Right lobe of liver (tissue), 6 donors: ENCODE measurements at places on chromosomes 6 and 20. TPM values are rescaled to one million over a fixed set of nuclear protein-coding genes. Genes with fewer than 3 reads are reported as not detected.

DNA sequence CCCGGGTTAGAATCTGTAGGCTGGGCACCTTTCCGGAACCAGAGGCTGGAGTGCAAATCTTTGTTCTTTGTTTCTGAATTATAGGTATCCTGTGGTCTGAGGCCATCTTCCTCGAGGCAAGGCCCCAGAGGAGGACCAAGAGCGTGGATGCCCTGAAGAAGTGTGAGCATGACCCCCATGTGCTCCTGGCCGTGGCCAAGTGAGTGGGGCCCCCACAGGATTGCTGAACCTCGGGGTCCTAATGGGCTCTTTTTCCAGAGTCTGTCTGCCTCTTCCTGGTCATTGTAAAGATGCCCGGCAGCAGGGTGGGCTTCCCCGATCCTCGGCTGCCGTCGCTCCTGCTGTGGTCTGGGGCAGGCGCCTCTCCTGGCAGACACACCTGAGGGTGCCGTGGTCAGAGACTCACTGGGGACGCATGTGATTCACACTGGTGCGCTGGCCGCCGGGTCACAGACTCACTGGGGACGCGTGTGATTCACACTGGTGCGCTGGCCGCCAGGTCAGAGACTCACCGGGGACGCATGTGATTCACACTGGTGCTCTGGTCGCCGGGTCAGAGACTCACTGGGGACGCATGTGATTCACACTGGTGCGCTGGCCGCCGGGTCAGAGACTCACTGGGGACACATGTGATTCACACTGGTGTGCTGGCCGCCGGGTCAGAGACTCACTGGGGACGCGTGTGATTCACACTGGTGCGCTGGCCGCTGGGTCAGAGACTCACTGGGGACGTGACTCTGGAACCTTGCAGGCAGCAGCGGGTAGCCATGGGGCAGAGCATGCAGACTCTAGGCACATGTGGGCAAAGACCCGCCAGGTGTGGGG, 6.5 kb upstream of the C20orf204 start:
- H3K27me3 ChIP-seq: no peaks in the 10 kb centered on the region
- no peak overlapping the region for H3K4me3 ChIP-seq
- peaks cover 15% of the 10 kb centered on the region for H3K36me3 ChIP-seq
- no peak overlapping the region for H3K27ac ChIP-seq
- H3K4me1 ChIP-seq: peaks cover 6% of the 10 kb centered on the region

Gene BMP7
- not detected for total RNA-seq

Gene FILIP1
- 1.6 TPM for total RNA-seq

DNA sequence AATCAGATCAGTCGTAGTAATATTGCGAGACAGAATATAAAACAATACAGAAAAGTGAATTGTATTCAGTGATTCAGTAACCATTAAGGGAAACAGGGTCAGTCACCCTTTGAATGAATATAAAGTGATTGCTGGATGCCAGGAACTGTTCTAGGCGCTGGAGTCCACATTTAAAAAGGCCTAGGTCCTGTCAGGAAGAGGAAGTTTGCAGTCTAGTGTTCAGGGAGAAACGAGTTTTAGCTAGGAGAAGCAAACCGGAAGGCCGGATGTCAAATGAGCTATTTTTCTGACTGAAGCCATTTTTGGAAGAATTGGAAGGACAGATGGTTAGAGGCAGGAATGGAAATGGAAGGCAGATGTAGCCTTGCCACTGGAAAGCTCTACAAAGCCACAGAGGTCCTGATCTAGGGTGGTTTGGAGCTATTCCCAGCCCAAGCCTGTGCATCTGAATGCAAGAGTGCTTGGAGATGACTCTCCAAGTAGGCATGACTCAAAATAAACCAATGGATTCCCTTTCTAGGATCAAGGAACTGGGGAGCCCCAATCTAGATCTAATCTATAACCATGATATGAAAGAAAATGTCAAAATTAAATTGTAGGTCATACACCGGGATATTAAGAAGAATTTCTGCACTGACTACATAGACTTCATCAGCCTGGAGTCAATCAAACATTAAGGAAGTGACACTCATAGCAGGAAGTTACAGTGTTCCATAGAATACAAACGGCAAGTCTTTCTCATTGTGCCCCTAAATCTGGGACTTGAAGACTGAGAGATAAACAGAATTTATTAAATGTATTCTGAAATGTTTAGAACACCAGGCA, 36.8 kb upstream of the CDKAL1 start:
- no peak overlapping the region for H3K27ac ChIP-seq
- H3K36me3 ChIP-seq: no peaks in the 10 kb centered on the region
- no peaks in the 10 kb centered on the region for H3K27me3 ChIP-seq
- no peaks in the 10 kb centered on the region for H3K4me1 ChIP-seq

GRCh38 chr6:105482921-105483320, 80.0 kb upstream of the PREP start:
- H3K27me3 ChIP-seq: no peaks in the 10 kb centered on the region
- no peak for DNase-seq
- H3K4me1 ChIP-seq: no peaks in the 10 kb centered on the region
- H3K4me3 ChIP-seq: no peak overlapping the region
- no peak overlapping the region for H3K27ac ChIP-seq

GRCh38 chr6:80522576-80522975, 416.1 kb downstream of the BCKDHB start:
- no peak overlapping the region for H3K4me3 ChIP-seq
- no peak for DNase-seq
- H3K27me3 ChIP-seq: no peaks in the 10 kb centered on the region
- peaks cover 12% of the 10 kb centered on the region for H3K4me1 ChIP-seq

Gene EPHA7
- not detected for total RNA-seq

DNA sequence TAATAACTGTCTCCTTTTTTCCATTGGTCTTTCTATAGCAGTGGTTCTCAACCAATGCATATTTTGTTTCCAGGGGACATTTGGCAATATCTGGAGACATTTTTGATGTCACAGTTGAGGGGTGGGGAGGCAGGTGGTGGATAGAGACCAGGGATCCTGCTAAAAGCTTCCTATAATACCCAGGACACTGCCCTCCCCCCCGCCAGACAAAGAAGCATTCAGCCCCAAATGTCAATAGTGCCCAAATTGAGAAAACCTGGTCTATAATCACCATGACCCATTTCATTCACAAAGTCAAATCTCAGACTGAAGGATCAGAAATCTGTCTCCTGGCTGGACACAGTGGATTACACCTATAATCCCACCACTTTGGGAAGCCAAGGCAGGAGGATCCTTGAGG, 128.8 kb downstream of the BMP7 start:
- H3K27ac ChIP-seq: no peak overlapping the region
- H3K27me3 ChIP-seq: no peaks in the 10 kb centered on the region
- H3K4me3 ChIP-seq: no peak overlapping the region
- H3K36me3 ChIP-seq: no peaks in the 10 kb centered on the region

GRCh38 chr6:162538643-162539064, 188.9 kb downstream of the PRKN start:
- H3K4me1 ChIP-seq: no peaks in the 10 kb centered on the region
- H3K27ac ChIP-seq: no peak overlapping the region
- H3K36me3 ChIP-seq: no peaks in the 10 kb centered on the region
- no peaks in the 10 kb centered on the region for H3K27me3 ChIP-seq
- no peak for DNase-seq
- no peak overlapping the region for H3K4me3 ChIP-seq

DNA sequence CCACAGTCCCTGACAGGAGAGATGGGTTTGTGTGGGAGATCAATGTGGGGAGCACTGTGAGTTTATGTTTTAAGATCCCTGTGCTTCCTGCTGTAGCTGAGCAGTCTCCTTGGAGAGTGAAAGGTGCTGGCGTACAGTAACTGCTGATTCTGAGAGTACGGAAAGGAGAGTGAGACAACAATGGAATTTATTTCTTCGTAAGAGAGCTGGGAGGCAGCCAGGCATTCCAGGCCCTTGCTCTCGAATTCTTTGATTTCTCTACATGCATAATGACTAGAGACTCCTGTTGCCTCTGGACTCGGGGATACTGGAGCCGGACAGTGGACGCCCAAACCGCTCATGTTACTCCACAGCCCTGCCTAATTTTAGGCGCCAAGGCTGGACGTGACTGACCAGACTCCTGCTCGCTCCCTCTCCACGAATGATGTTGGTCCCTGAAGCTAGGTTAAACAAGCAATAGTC, 131.0 kb upstream of the PHACTR1 start:
- H3K27me3 ChIP-seq: no peaks in the 10 kb centered on the region
- no peak overlapping the region for H3K4me3 ChIP-seq
- H3K27ac ChIP-seq: peak overlapping the region; percentile 8
- no peak for DNase-seq
- H3K4me1 ChIP-seq: no peaks in the 10 kb centered on the region

DNA sequence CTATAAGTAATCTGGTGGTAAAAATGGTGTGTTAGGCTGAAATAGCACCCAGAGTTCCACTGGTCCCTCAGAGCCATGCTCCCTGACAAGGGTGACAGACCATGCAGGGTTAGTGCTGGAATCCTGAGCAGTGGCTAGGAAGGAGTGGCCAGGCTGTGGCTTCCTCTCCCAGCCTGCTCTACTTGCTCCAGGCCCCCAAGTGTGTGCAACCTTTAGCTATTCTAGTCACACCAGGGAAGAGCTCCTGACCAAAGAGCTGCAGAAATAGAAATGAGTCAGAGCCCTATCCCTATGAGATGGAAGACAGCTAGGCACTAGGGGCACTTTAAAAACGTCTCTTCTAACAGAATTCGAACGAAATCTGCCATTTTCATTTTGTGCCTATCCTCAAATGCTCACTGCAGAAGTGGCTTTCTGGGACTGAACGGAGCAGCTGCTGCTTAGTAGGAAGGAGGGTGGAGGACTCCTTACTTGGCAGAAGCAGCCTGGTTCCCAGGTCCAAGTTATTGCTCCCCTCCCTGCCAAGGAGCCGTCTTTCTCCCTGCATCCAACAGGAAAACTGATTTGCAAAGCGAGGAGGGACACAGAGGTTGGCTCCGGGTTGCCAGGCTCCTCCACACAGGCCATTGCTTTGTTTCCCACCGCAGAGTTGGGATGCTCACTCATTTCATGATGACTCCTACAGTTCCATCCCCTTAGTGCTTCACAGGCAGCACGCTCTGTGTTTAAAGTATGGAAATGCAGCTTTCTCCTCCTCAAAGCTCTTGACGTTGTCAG, 754.5 kb downstream of the C6orf118 start:
- no peak overlapping the region for H3K4me3 ChIP-seq
- DNase-seq: no peak
- H3K27ac ChIP-seq: no peak overlapping the region
- H3K27me3 ChIP-seq: no peaks in the 10 kb centered on the region
- H3K4me1 ChIP-seq: no peaks in the 10 kb centered on the region

- H3K4me1 ChIP-seq: peaks cover 15% of the 10 kb centered on the region
- H3K27me3 ChIP-seq: no peaks in the 10 kb centered on the region
- H3K36me3 ChIP-seq: no peaks in the 10 kb centered on the region
- no peak overlapping the region for H3K4me3 ChIP-seq
- no peak for DNase-seq
Measured at GRCh38 chr6:167849846-167850459, 23.2 kb downstream of the AFDN start.

DNA sequence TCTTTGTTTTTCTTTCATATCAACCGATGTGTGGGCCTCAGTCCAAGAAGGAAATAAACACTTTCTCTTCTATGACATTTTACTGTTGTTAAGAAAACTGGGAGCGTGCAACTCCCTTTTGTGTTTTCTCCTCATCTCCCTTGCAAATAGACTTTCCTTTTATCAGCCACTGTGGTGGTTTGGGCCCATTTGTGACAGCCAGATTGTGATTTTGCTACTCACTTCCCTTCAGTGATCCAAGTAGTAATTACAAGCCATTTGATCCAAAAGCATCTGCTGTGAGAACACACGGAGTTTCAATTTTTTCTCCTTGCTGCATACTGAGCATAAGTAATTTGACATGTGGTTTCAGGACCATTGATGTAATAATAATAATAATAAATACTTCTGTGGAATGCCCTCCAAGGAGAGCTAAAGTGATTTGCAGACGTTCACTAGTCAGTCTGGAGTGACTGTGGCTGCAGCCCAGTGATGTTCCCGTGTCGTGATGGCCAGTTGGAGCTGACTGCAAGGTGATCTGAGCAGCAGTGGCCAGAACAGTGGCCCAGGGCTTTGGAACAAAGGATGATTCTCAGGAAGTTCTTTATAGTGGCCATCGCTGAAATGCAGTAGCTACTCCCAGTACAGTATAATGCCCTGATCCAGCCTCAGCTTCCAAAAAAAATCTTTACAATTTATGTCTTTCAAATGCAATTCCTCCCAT, 91.9 kb upstream of the CLDN20 start:
- no peaks in the 10 kb centered on the region for H3K4me1 ChIP-seq
- no peak for DNase-seq

- H3K27me3 ChIP-seq: no peaks in the 10 kb centered on the region
- no peak overlapping the region for H3K4me3 ChIP-seq
- no peak overlapping the region for H3K27ac ChIP-seq
- no peaks in the 10 kb centered on the region for H3K36me3 ChIP-seq
- no peak for DNase-seq
Measured at GRCh38 chr20:11432407-11432806, 485.3 kb upstream of the BTBD3 start.

Gene TFAP2C
- total RNA-seq: not detected

Gene PBOV1
- not detected for total RNA-seq

DNA sequence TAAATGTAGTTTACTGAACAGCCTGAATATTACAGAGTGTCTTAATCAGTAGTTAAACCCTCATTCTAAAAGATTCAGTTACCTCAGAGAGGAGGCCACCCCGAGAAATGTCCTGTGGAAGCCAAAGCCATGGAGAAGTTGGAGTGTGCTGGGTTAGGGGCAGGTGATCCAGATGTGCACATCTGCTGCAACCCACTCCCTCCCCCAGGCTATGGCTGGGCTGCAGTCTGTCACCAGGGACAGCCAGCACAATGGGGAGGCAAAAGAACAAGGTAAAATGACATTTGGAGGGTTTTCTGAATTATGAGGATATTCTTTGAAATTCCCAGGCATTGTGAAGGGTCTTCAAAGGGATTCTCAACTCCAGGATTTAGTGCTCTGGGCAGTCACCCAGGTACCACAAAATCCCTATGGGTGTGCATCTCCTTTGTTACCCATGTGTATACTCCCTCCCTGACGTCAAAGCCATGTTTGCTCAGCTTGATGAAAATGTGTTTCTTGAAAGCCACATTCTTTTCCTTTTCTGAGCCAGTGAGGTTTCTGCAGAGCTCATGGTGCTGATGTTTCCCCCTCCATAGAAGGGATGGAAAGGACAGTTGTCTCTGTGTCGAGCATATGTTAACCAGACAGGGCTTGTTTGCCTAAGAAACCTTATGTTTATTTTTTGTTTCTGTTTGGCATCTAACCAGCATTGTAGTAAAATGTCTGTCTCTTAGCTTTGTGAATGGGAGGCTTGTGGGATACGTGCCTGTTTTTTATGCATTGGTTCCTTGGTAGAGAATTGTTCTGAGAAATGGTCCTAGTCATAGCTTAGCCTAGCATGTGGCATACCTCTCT, 212.3 kb upstream of the TBX18 start:
- H3K27me3 ChIP-seq: no peaks in the 10 kb centered on the region
- H3K4me3 ChIP-seq: no peak overlapping the region
- DNase-seq: no peak
- no peaks in the 10 kb centered on the region for H3K4me1 ChIP-seq

Gene FAM217A
- not detected for total RNA-seq

GRCh38 chr6:13428583-13429405, 58.6 kb downstream of the GFOD1 start:
- H3K27ac ChIP-seq: no peak overlapping the region
- no peaks in the 10 kb centered on the region for H3K36me3 ChIP-seq
- no peaks in the 10 kb centered on the region for H3K27me3 ChIP-seq
- no peaks in the 10 kb centered on the region for H3K4me1 ChIP-seq

Gene SNAP91
- not detected for total RNA-seq

Gene CD93
- 8.9 TPM for total RNA-seq
